ENCODE measurements at places on chromosomes 2 and 18.

DNA sequence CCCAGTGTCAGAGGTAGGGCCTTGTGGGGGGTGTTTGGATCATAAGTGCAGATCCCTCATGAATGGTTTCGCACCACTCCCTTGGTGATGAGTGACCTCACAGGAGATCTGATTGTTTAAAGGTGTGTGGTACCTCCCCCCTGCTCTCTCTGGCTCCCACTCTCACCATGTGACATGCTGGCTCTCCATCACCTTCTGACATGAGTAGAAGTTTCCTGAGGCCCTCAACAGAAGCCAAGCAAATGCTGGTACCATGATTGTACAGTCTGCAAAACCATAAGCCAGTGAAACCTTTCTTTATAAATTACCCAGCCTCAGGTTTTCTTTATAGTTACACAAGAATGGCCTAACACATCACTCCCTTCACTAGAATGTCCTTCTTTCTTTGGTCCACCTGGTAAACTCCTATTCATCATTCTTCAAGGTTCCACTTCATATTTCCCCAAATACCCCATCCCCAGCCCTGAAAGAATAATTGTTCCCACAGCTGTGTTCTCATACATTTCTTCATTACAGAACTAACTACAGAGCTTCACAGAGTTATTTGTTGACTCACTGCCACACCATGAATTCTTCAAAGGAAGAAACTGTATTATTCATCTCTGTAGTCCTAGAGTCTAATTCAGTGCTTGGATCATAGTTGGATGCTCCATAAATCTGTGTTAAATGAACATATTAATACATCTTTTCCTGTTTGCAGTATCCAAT is 81.2 kb upstream of the STK17B start:
- peaks cover 70% of the 10 kb centered on the region for H3K4me1 ChIP-seq
- no peak for DNase-seq
- peaks cover 13% of the 10 kb centered on the region for H3K36me3 ChIP-seq
- H3K27me3 ChIP-seq: no peaks in the 10 kb centered on the region

DNA sequence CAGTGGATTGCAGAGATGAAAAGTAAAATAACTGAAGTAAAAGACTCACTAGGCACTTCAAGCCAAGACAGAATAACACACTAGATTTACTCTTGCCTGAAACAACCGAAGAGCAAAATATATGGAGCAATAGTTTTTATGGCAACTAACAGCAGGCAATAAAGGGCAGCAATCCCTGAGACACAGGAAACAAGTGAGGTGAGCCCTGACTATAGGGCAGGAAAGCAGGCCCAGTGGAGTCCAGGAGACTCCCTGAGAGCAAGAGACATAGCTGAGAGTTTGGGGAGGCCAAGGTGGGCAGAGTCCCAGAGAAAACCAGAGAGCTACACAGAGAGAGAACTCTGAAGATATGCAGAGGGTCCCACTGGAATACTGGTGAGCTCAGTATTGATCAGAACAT is 18.8 kb downstream of the FARSB start:
- H3K4me3 ChIP-seq: no peak overlapping the region
- DNase-seq: no peak
- H3K27ac ChIP-seq: no peak overlapping the region
- peaks cover 51% of the 10 kb centered on the region for H3K36me3 ChIP-seq
- H3K4me1 ChIP-seq: peaks cover 8% of the 10 kb centered on the region

DNA sequence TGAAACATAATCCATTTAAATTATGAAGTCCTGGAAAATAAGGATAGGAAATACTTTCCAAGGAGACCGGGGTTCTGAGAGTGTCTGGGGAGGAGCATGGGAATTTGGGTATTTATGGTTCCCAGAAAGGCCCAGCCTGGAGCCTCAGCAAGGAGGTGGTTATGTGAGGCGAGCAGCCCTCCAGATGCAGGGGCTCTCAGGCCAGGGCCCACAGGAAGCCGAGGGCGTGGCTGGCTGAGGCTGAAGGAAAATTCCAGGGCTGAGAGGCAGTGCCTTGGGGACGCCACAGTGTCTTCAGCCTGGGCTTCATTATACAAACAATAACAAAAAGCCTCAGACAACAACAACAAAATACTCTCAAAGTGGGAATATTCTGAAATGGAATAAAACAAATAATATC is 86.9 kb upstream of the SERPINE2 start:
- no peaks in the 10 kb centered on the region for H3K36me3 ChIP-seq
- no peak for DNase-seq
- H3K27ac ChIP-seq: no peak overlapping the region

- H3K27ac ChIP-seq: no peak overlapping the region
- no peak for DNase-seq
- no peaks in the 10 kb centered on the region for H3K4me1 ChIP-seq
- no peak overlapping the region for H3K4me3 ChIP-seq
Measured at GRCh38 chr2:67839242-67839641, 223.6 kb downstream of the C1D start.

GRCh38 chr2:206127656-206128055 is 31.6 kb downstream of the NDUFS1 start:
- H3K4me1 ChIP-seq: no peaks in the 10 kb centered on the region
- no peaks in the 10 kb centered on the region for H3K27me3 ChIP-seq
- no peak overlapping the region for H3K4me3 ChIP-seq
- H3K27ac ChIP-seq: no peak overlapping the region

DNA sequence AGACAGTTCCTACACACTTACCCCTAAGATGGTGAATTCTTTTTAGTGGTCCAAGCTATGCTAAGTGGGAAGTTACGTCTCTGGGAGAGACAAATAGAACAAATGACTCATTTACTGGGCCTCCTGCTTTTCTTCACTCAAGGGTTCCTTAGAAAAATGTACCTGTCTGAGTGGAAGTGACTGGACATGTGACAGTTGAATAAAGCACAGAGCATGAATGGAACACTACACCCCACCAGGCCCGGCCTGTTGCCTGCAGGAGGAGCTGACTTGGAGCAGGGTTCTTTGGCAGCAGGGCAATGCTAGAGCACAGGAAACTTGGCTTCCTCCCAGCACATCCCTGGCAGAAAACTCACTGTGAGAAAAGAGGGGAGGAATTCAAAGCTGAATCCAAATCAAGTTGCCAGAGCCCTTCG is 451.0 kb upstream of the SETBP1 start:
- no peaks in the 10 kb centered on the region for H3K4me1 ChIP-seq
- H3K36me3 ChIP-seq: no peaks in the 10 kb centered on the region
- DNase-seq: no peak

- H3K36me3 ChIP-seq: no peaks in the 10 kb centered on the region
- no peaks in the 10 kb centered on the region for H3K4me1 ChIP-seq
- H3K27ac ChIP-seq: no peak overlapping the region
- no peak for DNase-seq
- H3K4me3 ChIP-seq: no peak overlapping the region
- H3K27me3 ChIP-seq: peaks cover 25% of the 10 kb centered on the region
Measured at GRCh38 chr18:49926106-49926745, 112.9 kb upstream of the ACAA2 start.

GRCh38 chr2:15818318-15818753 is 122.0 kb upstream of the MYCN start:
- H3K4me1 ChIP-seq: no peaks in the 10 kb centered on the region
- peaks cover 10% of the 10 kb centered on the region for H3K27me3 ChIP-seq
- H3K4me3 ChIP-seq: no peak overlapping the region
- H3K36me3 ChIP-seq: no peaks in the 10 kb centered on the region
- no peak overlapping the region for H3K27ac ChIP-seq
- DNase-seq: no peak

- no peak overlapping the region for H3K27ac ChIP-seq
- no peak overlapping the region for H3K4me3 ChIP-seq
Measured at GRCh38 chr2:111210036-111210435, 89.3 kb downstream of the BCL2L11 start.

GRCh38 chr2:219542931-219543595 is 546 bp downstream of the CHPF start:
- peak overlapping the region; percentile 78 for H3K4me3 ChIP-seq
- DNase-seq: no peak
- peaks cover 17% of the 10 kb centered on the region for H3K27me3 ChIP-seq
- H3K27ac ChIP-seq: peak overlapping the region; percentile 71
- H3K36me3 ChIP-seq: peaks cover 7% of the 10 kb centered on the region
- peaks cover 23% of the 10 kb centered on the region for H3K4me1 ChIP-seq

GRCh38 chr2:27078267-27079194 is at the start of gene EMILIN1:
TSS of gene EMILIN1 (plus strand) at chr2:27078615. CDS start at chr2:27079066, 451 bp downstream.
- H3K27me3 ChIP-seq: peaks cover 2% of the 10 kb centered on the region
- peaks cover 54% of the 10 kb centered on the region for H3K4me1 ChIP-seq
- H3K36me3 ChIP-seq: no peaks in the 10 kb centered on the region
- peak within 1 kb of the TSS; percentile 18 for H3K27ac ChIP-seq

GRCh38 chr18:61553045-61553659 is 219.9 kb downstream of the CDH20 start:
- peaks cover 7% of the 10 kb centered on the region for H3K27me3 ChIP-seq
- no peak overlapping the region for H3K27ac ChIP-seq
- no peaks in the 10 kb centered on the region for H3K36me3 ChIP-seq
- peaks cover 4% of the 10 kb centered on the region for H3K4me1 ChIP-seq
- no peak for DNase-seq
- no peak overlapping the region for H3K4me3 ChIP-seq

DNA sequence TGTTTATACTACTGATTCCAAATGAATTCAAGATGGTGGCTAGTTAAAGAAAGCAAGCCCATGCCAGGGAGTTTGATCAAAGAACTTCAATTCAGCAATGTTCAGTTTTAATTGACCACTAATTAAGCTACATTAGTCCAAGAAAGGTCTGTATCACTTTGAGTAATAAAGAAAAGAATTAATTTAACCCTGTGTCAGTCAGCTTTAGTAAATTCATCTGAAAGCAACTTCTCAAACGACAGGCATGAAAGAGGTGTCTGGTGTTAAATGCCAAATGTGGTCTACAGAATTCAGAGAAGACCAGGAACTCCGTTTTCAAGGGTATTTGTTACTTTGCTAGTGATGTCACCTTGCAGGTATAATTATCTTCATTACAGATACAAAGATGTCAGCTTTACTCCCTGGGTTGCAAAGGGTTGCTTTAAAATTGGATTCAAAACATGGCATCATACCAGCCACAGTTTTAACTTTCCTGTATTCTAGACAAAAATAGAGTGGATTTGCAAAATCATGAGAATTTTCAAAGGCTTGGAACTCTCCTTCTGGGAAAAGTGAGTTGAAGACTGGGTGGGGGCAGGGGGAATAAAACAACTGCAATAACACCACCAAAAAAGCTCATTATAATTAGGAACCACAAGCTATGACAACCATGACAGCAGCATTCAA is 281.5 kb downstream of the TCF4 start:
- H3K4me1 ChIP-seq: no peaks in the 10 kb centered on the region
- no peak overlapping the region for H3K27ac ChIP-seq
- no peaks in the 10 kb centered on the region for H3K36me3 ChIP-seq
- no peak for DNase-seq

DNA sequence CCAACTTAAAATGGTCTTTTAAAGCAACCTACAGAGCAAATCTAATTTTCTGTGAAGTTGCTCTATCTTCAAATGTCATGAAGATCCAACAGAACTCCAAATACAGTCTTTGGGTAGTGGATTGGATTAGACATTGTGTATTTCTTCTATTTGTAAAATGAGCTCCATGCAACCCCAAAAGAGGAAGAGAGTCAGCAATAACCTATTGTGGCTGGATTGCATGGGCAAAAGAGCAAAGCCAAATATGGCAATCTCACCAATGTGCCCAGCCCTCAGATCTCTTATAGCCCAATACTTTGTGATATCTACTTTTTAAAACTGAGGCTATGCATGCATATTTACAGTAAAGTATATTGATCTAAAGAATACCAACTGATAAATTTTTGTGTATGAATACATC is 146.3 kb downstream of the TXNL1 start:
- no peak overlapping the region for H3K27ac ChIP-seq
- no peaks in the 10 kb centered on the region for H3K36me3 ChIP-seq
- DNase-seq: no peak

GRCh38 chr2:138707392-138708074 is 72.7 kb downstream of the NXPH2 start:
- H3K4me3 ChIP-seq: no peak overlapping the region
- no peak for DNase-seq
- H3K36me3 ChIP-seq: no peaks in the 10 kb centered on the region
- no peaks in the 10 kb centered on the region for H3K4me1 ChIP-seq
- H3K27me3 ChIP-seq: peaks cover 1% of the 10 kb centered on the region

DNA sequence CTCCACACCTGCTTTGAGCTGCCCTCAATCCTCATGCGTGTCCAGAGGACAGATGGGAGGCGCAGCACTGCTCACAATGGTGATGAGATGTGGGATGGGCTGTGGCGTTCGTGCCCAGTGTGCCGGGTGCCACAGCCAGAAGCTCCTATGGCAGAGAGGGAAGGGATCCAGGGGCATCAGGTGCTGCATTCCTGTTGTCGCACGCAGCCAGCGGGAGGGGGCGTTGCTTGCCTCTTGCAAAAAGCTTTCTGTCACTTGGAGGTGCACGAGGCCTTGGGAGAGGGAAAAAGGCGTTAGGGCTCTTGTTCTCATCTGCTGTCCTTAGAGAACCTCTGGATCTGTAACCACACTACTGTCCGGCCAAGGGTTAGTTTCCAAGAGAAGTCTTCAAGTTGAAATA is 29.2 kb upstream of the ALLC start:
- no peaks in the 10 kb centered on the region for H3K27me3 ChIP-seq
- no peak for DNase-seq
- no peak overlapping the region for H3K4me3 ChIP-seq
- H3K36me3 ChIP-seq: no peaks in the 10 kb centered on the region

DNA sequence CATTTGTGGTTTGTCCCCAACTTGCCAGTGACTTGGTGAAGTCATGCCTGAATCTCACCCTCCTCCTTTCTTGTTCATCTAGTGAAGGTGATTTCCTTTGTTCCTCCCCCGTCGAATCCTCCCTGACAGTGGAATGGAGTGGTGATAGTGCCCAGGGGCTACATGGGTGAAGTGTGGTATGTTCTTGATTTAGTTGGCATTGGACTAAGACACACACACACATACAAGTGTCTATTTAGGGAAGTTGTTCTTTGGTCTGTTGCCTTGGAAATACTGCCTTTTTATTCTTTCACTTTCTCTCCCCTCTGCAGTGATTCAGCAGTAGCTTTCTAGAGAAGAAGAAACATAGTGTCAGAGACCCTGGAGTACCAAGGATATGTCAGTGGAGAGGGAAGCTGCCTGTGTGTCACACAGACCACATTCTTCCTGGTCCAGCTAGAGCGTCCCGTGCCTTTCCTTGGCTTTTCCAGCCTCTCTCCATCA is 10.9 kb downstream of the INPP4A start:
- no peak for DNase-seq
- no peaks in the 10 kb centered on the region for H3K27me3 ChIP-seq
- H3K27ac ChIP-seq: peak overlapping the region; percentile 85

Data from activated CD4-positive, alpha-beta memory T cell treated with anti-CD3 and anti-CD28 coated beads, Interleukin-2, amount 10 ng/mL, durations not matched to agents 7 days and 5 days (primary cell).